COR-L47 (cell line): ENCODE measurements at places on chromosomes 3 and 15.

GRCh38 chr3:127986803-127987202 lies 65.4 kb upstream of the SEC61A1 start:
- DNase-seq = no peak

DNA sequence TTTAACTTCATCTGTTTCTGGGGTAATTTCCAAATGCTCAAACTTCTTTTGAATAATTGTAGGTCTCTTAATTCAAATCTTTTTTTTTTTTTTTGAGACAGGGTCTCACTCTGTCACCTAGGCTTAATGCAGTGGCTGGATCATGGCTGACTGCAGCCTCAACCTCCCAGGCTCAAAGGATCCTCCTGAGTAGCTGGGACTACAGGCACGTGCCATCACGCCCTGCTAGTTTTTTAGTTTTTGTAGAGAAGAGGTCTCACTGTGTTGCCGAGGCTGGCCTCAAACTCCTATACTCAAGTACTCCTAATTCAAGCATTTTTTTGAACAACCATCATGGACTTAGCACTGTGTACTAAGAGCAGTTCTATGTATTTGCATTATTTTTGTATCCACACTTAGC lies 3.8 kb upstream of the SIAH2 start:
- DNase-seq = no peak

DNA sequence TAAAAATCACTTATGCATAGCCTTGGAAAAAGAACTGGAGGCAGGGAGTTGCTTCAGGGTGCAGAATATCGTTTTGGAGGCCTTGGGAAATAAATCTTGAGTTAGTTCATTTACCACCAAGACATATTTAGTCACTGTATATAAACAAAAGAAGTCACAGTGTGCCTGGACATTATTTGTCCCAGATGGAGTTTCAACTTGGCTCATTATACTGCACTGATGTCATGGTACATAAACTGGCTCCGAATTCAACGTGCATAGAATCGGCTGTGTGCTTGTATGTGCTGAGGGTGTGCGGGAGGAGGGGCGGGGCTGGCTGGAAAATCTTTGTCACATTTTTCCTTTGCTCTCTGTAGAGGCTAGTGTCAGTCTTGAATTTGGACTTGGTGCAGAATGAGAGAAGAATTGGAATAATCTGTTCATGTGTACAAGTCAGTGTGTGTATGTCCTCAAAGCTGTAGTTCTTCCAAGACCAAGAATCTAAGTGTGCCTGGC lies 86.6 kb downstream of the FNDC3B start:
- no peak for DNase-seq

DNA sequence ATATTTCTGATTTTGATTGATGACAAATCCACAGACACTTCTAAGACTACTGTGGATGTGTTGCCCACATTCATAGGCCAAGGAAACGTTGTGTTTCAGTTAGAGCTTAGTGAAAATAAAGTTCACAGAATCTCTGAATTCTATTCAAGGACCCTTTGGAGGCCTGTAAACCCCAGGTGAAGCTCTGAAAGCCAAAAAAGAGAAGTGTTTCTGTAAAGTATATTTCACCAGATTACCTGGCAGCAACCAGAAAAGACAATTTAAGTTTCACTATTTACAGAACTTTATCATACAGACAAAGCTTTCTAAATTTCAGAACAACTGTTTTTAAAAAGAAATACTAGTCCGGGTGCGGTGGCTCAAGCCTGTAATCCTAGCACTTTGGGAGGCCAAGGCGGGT lies 2.6 kb downstream of the CLPX start:
- no peak for DNase-seq

DNA sequence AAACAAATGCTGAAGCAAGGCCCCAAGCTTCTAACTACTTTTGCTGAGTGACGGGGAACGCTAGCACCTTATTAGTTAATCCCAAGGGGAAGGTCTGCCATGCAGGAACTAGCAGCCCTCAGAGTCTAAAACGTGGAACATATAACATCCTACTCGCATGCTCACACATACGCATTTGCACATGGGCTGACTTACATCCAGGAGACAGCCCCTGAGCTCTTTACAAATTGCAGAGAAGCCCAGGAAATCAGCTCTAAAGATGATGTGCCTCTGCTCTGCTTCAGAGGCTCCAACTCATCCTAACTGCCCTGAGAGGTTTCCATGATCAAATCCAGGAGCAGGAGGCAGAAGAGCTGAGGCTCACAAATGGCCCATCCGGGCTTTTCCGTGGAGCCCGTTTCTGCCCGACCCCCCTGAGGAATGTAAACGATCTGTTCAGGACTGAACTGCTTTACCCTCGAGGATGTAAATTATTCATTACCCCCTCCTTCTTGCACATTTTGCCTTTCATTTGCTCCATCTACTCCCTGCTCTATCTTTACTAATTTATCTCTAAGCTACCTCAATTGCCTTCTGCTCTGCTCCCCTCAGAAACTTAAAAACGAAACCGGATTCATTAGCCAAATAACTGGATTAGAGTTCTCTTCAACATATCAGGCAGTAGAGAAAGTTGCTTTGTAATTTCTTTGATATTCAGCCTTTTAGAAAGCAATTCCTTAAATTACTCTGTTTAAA lies 141.9 kb upstream of the CCDC54 start:
- no peak for DNase-seq
